Neural crest cell (in vitro differentiated cells): ENCODE measurements at places on chromosomes 3 and 15. TPM values are rescaled to one million over a fixed set of nuclear protein-coding genes. Genes with fewer than 3 reads are reported as not detected.

DNA sequence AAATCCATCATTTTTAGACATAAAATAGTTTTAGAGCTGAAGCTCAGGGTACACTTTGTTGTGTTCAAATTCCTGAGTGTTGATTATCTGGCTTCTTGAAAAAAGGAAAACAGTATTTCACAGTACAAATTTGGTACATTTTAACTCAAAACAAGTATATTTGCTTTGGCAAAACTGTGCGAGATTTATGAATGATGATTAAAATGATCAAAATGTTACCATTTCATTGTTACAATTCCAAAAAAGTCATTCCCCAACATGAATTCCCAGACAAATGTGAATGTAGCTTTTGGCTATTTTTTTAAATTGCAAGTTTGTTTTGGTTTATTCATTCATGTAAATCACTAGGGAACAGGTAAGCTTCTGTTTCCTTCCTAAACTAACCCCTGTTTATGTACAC lies 347.4 kb upstream of the DCBLD2 start:
- no peak for DNase-seq

GOLGA8S gene
- total RNA-seq = 0.25 and 0.33 TPM in 2 replicates

SAMMSON gene
- total RNA-seq = not detected in 2 replicates

GRCh38 chr15:40358471-40359353 lies 693 bp downstream of the DISP2 start:
- peak; percentile 24 for DNase-seq

GRCh38 chr3:176799675-176800074 lies 397.6 kb downstream of the TBL1XR1 start:
- no peak for DNase-seq

DNA sequence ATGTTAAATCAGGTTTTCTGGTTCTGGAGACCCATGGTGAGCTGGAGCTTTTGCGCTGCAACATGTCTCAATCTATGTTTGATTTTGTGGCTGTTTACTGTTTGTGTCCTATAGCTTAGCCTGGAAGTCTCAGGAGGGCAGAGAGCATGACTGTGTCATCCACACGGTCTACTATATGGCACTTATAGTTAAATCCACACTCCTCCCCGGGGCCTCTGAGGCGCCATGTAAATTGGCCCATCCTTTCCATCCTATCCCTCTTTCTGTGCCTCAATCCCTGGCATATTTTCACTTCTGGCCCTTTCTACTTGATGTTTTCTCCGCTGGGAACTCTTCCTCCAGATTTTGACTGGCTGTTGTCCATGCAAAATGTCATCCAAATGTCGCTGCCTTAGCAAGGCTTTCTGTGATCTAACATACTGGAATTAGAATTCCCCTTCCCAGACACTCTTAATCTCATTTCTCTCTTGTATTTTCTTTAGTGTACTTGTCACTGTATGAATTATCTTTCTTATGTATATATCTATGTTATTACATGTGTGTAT lies 560.8 kb upstream of the RGMA start:
- DNase-seq = no peak

SCN11A gene
- 0.48 and 0.63 TPM in 2 replicates for total RNA-seq

- DNase-seq = no peak
Observed at GRCh38 chr3:149186721-149187120, 34.9 kb downstream of the CP start.

DNA sequence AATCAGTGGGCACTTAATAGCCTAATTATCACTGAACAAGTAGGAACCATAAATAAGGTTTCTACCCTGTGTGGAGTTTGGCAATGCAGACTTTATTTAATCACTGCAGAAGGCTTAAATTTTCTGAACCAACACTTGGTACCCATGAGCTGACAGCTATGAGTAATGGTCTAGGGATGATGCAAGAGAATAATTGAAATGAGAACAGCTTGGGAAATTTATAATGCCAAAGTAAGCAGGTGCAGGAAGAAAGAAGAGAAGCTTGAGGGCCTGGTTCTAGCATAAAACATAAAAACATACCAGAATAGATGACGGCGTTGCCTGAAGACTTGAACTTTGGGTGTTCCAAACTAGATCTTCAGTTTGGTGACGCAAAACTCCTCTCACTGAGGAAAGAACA lies 67.0 kb downstream of the IMPG2 start:
- DNase-seq = no peak

GRCh38 chr3:62665627-62666437 lies 209.4 kb downstream of the CADPS start:
- peak; percentile 80 for DNase-seq

DNA sequence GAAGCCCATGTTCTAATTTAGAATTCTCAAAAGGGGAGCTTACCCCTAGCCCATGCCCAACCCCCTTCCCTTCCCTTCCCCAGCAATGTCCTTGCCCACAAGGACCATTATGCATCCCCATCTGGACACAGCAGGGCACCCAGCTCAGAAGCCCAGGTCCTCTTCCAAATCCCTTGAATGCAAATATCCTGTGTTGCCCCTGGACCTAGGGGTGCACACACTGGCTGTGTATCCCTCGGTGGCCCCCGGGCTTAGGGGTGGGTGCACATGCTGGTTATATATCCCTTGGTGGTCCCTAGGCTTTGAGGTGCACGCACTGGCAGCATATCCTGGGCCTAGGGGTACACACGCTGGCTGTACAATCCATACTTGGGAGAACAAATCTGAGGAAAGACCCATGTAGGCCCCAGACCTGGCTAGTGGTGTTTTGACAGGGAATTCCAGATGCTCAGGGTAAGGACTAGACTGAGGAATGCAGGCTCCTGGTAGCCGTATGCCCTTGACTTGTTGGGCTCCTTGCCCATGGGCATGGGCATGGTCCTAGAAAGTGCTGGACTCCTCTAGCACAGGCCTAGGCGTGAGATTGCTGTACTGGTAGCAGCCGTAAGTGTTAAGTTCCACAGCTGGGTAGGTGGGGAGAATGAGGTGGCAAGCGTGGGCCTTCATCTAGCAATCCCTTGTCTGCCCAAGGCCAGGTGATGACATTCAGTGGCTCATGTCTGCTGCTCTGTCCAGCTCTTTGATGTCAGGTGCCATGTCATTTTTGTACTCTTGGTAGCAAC lies 222.4 kb downstream of the OPA1 start:
- no peak for DNase-seq

DNA sequence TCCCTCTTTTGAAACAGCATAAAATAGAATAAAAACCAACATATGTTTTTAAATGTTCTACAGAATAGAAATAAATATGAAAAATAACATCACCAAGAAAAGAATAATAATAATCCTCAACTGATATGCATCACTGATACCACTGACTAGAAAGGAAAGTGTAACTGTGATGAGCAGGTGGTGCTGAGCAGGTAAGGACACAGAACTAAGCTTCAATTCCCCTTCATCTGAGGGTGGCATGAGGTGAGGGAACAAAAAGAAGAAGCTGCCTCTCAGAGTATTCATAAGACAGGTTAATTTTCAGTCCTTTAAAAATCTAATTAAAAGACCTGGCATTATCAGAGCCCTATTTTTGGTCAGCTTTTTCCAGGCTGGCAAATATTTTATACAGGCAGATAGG lies 216.3 kb downstream of the PLCH1 start:
- DNase-seq = no peak

- peak; percentile 54 for DNase-seq
Observed at GRCh38 chr3:157159037-157159761, 748 bp downstream of the CCNL1 start.

- DNase-seq = no peak
Observed at GRCh38 chr15:68734352-68734751, 86.3 kb downstream of the ANP32A start.

ST3GAL6 gene
- total RNA-seq = 16.0 and 17.9 TPM in 2 replicates

GRCh38 chr3:32797776-32798175 lies 20.0 kb upstream of the TRIM71 start:
- DNase-seq = no peak

- no peak for DNase-seq
Observed at GRCh38 chr3:51646091-51646490, 25.0 kb upstream of the TEX264 start.

DNA sequence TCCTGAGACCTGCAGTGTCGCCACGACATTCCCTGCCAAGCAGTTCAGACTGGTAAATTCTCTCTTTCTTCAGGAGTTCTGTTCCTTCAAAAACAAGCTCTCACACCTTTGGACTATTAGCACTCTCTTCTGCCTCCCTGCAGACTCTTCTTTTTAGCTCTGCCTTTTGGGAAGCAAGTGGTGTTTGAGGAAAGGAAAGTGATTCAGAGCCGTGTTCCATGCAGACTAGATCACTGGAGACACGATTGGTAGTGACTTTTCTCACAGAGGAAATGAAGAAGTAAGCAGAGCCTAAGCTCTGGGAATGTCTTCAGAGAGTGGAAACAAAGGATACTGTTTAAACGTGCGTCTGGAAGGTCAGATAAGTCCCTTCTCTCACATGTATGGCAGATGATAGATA lies 270.6 kb upstream of the TPRG1 start:
- no peak for DNase-seq

GABRR3 gene
- not detected in 2 replicates for total RNA-seq

DNA sequence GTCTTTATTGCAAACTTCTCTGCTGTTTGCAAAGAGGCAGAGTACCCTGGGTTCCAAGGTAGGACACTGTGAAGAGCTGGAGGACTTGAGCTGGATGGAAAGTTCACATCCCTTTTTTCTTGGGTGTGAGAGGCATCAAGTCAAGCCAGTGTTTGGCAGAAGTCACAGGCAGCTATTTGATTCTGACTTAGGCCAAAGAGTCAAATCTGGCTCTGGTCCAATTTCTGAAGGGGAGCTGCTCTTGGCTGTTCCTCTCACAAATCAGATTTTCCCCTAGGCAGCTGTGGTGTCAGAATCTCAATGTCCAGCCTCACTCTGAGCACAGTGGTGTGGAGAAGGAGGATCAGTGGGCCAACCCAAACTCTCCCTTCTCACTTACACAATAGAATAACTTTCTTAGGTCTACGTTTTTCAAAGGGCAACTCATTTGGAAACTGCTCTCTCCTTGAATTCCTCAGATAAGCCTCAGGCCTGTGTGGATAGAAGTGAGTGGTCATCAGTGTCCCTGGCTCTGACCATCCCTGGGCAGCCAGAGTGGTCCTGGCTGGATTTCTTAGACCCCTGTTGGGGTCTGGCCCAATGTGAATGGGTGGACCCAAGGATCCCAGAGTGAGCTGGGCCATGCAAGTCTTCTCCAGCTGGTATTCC lies 18.2 kb upstream of the AMOTL2 start:
- no peak for DNase-seq

- DNase-seq = no peak
Observed at GRCh38 chr3:111915905-111916304, 56.8 kb downstream of the PHLDB2 start.

COLQ gene
- 2.8 and 3.2 TPM in 2 replicates for total RNA-seq

DNA sequence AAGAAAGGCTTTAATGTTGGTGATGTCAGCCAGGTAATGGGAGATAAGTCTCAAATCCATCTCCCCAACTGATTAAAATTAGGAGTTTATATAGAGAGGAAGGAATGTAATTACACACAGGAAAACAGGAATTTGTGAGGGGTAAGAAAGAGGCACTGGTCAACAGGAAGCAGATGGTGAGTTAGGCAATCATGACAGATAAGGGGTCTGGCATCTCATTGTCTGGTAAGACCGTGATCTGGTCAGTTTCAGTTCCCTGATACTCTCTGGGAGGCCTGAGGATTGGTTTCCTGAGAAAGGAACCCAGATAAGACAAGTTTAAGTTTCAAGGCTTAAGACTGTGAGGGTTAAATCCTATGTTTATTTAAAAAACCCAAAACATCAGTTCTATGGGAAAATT lies 414.7 kb upstream of the ARRDC4 start:
- DNase-seq = no peak

DOCK3 gene
- total RNA-seq = 5.0 and 5.4 TPM in 2 replicates

- no peak for DNase-seq
Observed at GRCh38 chr15:90588427-90588826, 58.7 kb downstream of the CRTC3 start.

CTXND1 gene
- 1.3 TPM in 2 replicates for total RNA-seq

- DNase-seq = no peak
Observed at GRCh38 chr3:50626401-50626800, 9.4 kb downstream of the MAPKAPK3 start.

PRICKLE2 gene
- total RNA-seq = 11.8 and 12.9 TPM in 2 replicates

PLSCR5 gene
- total RNA-seq = not detected in 2 replicates

PRR20G gene
- total RNA-seq = not detected in 2 replicates

GRCh38 chr3:32428092-32429068 lies 36.7 kb downstream of the CMTM7 start:
- DNase-seq = no peak

DNA sequence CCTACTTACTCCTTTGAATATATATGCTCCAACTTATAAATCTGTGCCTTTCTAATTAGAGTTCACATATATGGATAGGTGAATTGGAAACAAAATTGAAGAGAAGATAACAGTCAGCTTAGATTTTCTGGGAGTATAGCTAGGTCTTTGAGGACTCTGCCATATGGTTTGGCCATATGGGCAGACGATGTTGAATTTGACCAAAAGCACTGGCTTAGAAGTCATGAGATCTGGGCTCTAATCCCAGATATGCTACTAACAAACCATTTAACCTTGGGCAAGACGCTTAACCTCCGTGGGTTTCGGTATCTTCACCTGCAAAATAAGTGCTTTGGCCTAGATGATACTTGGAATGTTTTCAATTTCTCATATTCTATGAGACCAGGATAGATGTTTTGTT lies 154.1 kb downstream of the LSAMP start:
- DNase-seq = no peak

- DNase-seq = no peak
Observed at GRCh38 chr3:95226437-95226836, 1163.6 kb downstream of the NSUN3 start.

GRCh38 chr3:139297588-139298311 lies 46.1 kb upstream of the MRPS22 start:
- no peak for DNase-seq

DNA sequence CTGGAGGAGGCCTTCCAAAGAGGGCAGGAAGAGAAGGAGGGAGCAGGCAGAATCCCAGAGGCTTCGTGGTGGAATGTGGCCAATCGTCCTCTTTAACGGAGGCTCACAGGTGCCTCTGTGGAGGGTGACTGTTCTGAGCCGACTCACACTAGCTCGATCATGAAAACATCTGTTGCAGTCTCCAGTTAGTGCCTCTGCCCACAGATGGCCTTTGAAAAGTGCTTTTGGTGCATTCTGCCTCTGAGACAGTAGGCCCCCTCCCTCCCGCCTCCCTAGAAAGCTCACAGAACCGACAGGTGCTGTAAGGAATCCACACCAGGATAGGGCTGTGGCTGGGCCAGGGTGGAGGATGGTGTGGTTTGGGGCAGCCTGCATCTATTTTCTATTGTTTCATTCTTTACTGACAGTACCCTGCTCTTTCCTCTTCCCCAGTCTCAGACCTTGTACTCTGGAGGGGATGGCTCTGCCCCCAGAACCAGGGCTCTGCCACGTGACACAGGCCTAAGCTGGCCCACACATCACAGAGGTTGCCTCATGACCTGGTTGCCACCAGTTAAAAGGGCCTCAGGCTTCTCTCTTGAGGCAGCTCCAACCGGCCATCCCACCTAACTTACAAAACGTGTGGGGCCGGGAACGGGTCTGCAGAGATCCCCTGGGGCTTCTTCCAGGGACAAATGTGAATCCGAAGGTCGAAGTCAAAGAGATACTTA lies 27.2 kb upstream of the PIGZ start:
- no peak for DNase-seq
